ENCODE measurements at places on chromosomes 11 and 22.
A peak's percentile ranks its signal among the peaks of the same experiment; 100 is the strongest.

GRCh38 chr11:8192896-8193209, 24.0 kb upstream of the RIC3 start:
- DNase-seq: no peak

DNA sequence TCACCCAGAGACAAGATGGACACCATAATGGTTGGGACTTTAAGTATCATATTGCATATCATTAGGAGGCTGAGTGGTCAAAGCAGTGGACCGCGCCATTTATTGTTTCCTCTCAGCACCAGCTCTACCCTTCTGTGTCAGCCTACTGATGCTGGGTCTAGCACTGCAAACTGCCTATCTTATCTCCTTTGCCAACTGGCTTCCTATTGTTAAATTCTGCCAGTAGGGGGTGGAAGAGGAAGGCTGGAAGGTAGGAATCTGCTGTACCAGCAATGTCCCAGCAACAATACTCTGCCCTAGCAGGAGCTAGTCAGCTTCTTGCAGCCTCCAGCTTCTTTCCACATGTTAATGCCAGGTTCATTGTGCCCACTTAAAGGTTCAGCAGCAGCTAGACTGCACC, 367.1 kb upstream of the PDGFD start:
- no peak for DNase-seq

DNA sequence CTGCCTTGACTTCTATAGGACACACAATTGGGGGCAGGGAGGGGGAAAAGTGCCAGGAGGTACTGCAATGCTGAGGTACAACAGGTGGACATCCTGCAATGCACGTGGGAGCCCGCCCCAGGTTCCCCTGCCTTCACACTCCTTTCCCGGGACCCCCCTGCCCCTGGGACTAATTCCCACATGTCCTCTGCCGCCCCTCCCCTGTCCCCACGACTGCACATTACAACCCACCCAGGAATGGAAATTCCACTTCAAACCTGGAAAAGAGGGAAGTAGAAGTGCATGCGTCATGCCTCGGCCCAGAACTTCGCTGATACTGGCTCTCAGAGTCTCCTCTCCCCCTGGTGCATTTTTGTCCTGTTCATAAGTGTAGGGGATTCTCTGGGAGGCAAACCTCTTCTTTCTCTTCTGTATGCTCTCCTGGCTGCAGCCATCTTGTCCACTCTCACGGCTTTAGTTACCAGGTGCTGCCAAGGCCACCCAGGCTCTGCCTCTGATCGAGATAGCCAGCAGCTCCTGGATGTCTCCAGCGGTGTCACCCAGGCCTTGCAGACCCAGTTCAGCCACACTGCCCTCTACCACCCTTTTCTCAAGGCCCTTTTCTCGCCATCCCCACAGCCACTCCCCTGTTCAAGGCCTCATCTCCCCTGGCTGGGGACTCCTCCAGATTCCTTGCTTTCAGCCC, 43.7 kb downstream of the GDPD5 start:
- DNase-seq: peak; percentile 34

- DNase-seq: no peak
Measured at GRCh38 chr22:16601437-16602223, 9.0 kb upstream of the CCT8L2 start.

- DNase-seq: no peak
Measured at GRCh38 chr11:12205330-12205729, 94.9 kb downstream of the MICAL2 start.
